ENCODE measurements at places on chromosomes 16 and 17. TPM values are rescaled to one million over a fixed set of nuclear protein-coding genes. Genes with fewer than 3 reads are reported as not detected.

Gene SLC5A2
- 0.10 TPM for total RNA-seq

Gene RCVRN
- not detected for total RNA-seq

Gene RRAD
- total RNA-seq = 2.2 TPM

Gene TOX3
- not detected for total RNA-seq

Gene SNAI3
- total RNA-seq = 2.2 TPM

Gene KRTAP16-1
- not detected for total RNA-seq

Gene KRTAP4-9
- not detected for total RNA-seq

Gene HSD11B2
- total RNA-seq = 9.7 TPM

Gene MBTPS1
- total RNA-seq = 111 TPM

- H3K36me3 ChIP-seq = peaks cover 3% of the 10 kb centered on the region
- H3K4me3 ChIP-seq = no peak overlapping the region
- H3K27me3 ChIP-seq = no peaks in the 10 kb centered on the region
- DNase-seq = no peak
- peaks cover 45% of the 10 kb centered on the region for H3K4me1 ChIP-seq
Observed at GRCh38 chr17:45426561-45426960, 6.1 kb downstream of the ARHGAP27 start.

DNA sequence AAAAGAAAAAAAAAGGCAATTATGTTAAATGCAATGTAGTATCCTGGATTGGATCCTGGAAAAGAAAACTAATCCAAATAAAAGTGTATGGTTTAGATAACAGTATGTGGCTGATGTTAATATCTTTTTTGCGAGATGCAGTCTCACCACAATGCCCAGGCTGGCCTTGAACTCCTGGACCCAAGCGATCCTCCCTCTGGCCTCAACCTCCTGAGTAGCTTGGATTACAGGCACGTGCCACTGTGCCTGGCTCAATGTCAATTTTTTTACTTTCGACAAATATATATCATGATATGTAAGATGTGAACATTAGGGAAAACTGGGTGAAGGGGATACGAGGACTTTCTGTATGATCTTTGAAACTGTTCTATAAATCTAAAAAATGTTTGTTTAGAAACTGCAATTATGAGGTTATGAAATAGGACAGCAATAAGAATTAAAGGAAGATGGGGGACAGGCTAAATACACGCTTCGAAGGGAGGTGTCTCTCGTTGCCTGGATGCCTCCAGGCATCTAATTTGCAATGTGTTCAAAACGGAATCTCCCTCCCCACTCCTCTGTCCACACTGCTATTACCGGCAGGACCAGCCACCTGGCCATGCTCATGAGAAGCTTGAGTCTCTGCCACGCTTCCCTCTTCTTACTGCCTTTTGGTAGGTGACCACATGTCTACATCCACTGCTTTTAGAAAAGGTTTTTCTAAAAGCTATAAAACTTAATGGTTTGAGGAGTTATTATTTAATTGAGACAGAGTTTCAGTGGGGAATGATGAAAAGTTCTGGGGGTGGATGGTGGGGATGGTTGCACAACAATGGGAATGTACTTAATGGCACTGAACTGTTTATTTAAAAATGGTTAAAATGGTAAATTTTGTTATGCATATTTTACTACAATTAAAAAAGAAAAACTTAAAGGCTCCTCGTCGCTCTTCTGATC, 15.2 kb downstream of the UBE2O start:
- H3K27me3 ChIP-seq = no peaks in the 10 kb centered on the region
- no peak for DNase-seq
- no peaks in the 10 kb centered on the region for H3K36me3 ChIP-seq
- H3K27ac ChIP-seq = no peak overlapping the region
- no peaks in the 10 kb centered on the region for H3K4me1 ChIP-seq

GRCh38 chr17:31582151-31582907, 190.9 kb downstream of the RAB11FIP4 start:
- H3K4me3 ChIP-seq = no peak overlapping the region
- no peaks in the 10 kb centered on the region for H3K27me3 ChIP-seq
- H3K36me3 ChIP-seq = no peaks in the 10 kb centered on the region
- DNase-seq = no peak

DNA sequence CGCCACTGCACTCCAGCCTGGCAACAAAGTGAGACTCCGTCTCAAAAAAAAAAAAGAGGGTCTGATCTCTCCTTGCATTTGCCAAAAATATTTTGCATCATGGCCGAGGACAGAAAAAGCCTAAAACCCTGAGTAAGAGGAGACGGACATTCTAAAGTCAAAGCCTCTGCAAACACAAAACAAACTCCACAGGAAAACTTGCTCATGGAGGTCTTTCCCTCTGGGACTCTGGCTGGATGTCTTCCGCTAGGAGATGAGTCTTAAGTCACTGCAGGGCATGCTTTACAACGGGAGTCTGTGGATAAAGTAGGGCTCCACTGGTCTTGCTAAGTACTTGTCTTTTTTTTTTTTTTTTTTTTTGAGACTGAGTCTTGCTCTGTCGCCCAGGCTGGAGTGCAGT, 74.0 kb downstream of the MRM3 start:
- no peak for DNase-seq
- H3K27ac ChIP-seq = no peak overlapping the region
- H3K27me3 ChIP-seq = no peaks in the 10 kb centered on the region
- 0 out of 2 replicates have a peak, but pooled peaks cover 2% of the 10 kb centered on the region for H3K4me1 ChIP-seq
- no peaks in the 10 kb centered on the region for H3K36me3 ChIP-seq

DNA sequence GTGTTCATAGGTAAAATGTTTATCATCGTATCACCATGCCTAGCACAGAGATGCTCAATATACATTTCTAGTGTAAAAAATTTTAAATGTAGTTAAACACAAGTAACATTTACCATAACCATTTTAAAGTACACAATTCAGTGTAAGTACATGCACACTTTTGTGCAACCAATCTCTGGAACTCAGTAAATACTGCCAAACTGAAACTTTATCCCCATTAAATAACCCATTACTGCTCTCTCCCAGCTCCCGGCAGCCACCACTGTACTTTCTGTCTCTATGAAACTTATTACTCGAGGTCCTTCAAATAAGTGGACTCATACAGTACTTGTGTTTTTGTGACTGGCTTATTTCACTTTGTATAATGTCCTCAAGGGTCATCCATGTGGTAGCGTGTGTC, 29.0 kb downstream of the RMI2 start:
- H3K27ac ChIP-seq = no peak overlapping the region
- H3K27me3 ChIP-seq = no peaks in the 10 kb centered on the region
- peaks cover 5% of the 10 kb centered on the region for H3K4me1 ChIP-seq
- H3K4me3 ChIP-seq = no peak overlapping the region
- DNase-seq = no peak

DNA sequence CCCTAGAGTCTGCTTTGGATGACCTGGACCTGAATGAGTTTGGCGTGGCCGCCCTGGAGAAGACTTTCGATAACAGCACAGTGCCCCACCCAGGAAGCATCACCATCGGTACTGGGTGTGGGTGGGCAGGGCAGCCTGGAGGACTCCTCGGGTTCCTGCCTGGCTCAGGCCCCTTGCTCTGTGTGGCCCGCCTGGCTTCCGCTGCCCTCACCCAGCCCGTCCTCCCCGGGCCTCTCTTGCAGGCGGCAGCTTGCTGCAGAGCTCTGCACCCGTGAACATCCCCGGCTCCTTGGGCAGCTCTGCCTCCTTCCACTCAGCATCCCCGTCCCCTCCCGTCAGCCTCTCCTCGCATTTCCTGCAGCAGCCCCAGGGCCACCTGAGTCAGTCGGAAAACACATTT, 24.5 kb downstream of the UNC13D start:
- H3K36me3 ChIP-seq = peaks cover 37% of the 10 kb centered on the region
- peaks cover 2% of the 10 kb centered on the region for H3K4me1 ChIP-seq
- no peaks in the 10 kb centered on the region for H3K27me3 ChIP-seq
- H3K4me3 ChIP-seq = no peak overlapping the region
- DNase-seq = no peak

GRCh38 chr16:86736502-86736901, 158.2 kb downstream of the FOXL1 start:
- no peak overlapping the region for H3K4me3 ChIP-seq
- DNase-seq = no peak

DNA sequence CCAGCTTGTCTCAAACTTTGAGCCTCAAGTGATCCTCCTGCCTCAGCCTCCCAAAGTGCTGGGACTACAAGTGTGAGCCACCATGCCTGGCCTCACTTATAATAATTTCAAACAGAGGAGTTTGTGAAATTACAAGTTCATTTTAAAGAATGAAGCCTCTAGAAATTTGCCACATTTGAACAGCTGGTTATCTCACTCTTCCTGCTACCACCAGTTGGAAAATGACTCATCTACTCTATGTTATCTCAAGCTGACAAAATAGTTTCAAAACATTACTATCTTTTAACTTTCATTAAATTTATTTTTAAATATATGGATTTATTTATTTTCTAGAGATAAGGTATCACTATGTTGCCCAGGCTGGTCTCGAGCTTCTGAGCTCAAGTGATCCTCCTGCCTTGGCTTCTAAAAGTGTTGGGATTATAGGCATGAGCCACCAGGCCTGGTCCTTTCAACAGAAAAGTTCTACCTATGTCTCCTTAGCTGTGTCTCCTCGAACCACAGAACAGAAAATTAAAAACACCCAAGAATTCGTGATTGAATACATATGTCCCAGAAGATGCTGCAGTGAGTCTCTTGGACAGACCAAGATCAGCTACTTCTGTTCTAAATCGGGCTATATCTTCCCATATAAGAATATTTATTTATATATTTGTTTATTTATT, 47.6 kb downstream of the MYH13 start:
- no peak for DNase-seq
- no peaks in the 10 kb centered on the region for H3K36me3 ChIP-seq
- H3K27me3 ChIP-seq = no peaks in the 10 kb centered on the region
- no peak overlapping the region for H3K4me3 ChIP-seq
- no peak overlapping the region for H3K27ac ChIP-seq

GRCh38 chr16:67525176-67525860, 3.3 kb upstream of the RIPOR1 start:
- H3K4me3 ChIP-seq = no peak overlapping the region
- H3K36me3 ChIP-seq = no peaks in the 10 kb centered on the region
- no peak overlapping the region for H3K27ac ChIP-seq
- H3K27me3 ChIP-seq = no peaks in the 10 kb centered on the region
- no peak for DNase-seq

DNA sequence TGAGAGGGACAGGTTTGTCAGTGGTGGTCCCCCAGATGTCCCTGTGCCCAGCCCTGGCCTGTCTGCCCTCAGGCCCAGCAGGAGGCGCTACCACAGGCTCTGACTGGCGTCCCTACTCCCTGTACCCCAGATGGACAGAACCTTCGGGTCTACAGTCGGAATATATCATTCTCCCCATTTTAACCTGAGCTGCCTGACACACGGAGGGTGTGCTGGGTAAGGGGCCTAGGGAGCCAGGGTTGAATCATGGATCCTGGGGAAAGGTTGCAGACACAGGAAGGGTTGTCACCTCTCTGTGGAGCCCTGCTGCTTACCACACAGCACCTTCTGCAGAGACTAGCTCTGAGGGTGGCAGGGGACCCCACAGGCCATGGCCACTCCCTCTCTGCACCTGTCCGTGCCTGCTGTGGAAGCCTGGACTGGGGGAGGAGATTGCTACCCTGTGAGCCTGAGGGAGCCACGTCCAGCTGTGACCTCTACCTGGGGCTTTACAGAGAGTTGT, 162.2 kb upstream of the ZNF267 start:
- DNase-seq = no peak
- no peaks in the 10 kb centered on the region for H3K27me3 ChIP-seq
- no peak overlapping the region for H3K4me3 ChIP-seq
- H3K36me3 ChIP-seq = 0 out of 2 replicates have a peak, but pooled peaks cover 6% of the 10 kb centered on the region
- peaks cover 17% of the 10 kb centered on the region for H3K4me1 ChIP-seq

- H3K27me3 ChIP-seq = no peaks in the 10 kb centered on the region
- H3K4me1 ChIP-seq = peaks cover 40% of the 10 kb centered on the region
- no peak for DNase-seq
- peak overlapping the region; percentile 100 for H3K27ac ChIP-seq
Observed at GRCh38 chr16:29808219-29808900, 2.0 kb downstream of the MAZ start.

DNA sequence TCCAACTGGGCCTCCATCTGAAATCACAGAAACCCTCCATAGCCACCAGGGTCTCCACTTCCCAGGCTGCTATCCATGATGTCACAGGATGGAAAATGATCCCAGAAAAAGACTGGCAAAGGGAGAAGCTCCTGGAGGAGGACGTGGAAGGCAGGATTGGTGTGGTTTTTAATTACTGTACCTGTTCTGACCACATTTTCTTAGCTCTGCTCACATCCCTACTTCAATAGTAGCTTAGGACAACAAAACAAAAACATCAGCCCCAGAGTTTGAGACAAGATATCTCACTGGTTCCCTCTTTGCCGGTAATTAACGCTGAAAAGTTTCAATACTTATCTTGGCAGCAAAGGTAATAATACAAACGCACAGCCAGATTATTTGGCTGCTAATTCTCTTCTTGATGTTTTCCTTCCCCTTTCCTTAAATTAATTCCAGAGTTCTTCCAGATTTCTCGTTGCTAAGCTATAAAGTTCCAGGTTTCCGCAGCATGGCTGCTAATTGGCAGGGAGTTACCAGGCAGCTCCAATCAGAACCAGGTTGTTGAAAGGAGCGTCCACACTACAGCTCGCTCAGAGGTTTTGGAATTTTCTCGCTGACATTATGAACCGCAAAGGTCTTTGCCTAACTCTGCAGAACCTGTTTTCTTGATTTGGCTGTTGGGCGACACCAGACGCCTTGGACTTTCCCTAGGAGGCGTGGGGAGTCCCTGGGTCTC, 263.4 kb downstream of the MRTFB start:
- H3K27ac ChIP-seq = no peak overlapping the region
- no peaks in the 10 kb centered on the region for H3K4me1 ChIP-seq
- H3K36me3 ChIP-seq = no peaks in the 10 kb centered on the region
- H3K4me3 ChIP-seq = no peak overlapping the region
- no peaks in the 10 kb centered on the region for H3K27me3 ChIP-seq
- no peak for DNase-seq

- H3K27ac ChIP-seq = peak overlapping the region; percentile 72
- H3K4me1 ChIP-seq = peaks cover 7% of the 10 kb centered on the region
- no peaks in the 10 kb centered on the region for H3K27me3 ChIP-seq
- peak overlapping the region; percentile 97 for H3K4me3 ChIP-seq
- H3K36me3 ChIP-seq = peaks cover 5% of the 10 kb centered on the region
Observed at GRCh38 chr17:59565959-59566324, 532 bp downstream of the DHX40 start.

DNA sequence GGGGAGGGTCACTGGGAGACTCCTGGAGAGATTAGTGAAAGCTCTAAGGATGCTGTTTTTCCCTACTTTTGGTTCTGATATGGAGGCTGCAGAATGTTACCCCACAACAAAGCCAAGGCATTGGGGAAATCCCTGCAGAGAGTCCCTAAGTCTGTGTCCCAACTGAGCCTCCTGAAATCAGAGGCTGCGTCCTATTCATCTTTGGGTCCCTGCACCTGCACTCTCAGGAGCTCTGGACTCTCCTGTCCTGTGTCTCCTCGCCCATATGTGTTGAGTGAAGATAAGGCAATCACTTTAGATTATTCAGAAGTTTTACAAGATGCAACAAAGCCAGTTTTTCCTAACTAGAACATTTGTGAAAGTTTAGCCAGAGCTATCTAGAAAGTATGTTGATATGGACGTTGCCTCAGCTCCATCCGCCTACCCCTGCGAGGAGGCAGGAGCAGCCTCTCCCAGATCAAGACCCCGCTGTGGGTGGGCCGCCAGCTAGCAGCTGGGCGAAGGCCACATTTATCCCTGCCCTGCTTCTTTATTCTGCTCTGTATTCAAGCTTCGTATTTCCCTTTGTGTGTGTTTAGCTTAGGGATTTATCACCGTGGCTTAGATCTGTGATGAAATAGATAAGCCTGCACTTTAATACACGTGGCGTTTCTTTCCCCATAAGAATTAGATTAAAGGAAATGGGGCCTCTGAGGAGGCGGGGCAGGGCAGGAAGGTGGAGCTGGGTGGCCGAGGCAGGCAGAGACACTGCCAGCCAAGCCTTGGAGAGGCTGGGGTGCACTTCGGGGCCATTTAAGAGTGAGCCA, 37.4 kb downstream of the SHISA6 start:
- H3K27ac ChIP-seq = no peak overlapping the region
- no peaks in the 10 kb centered on the region for H3K36me3 ChIP-seq
- no peak overlapping the region for H3K4me3 ChIP-seq
- H3K4me1 ChIP-seq = no peaks in the 10 kb centered on the region
